ENCODE measurements at places on chromosomes 12 and 14. TPM values are rescaled to one million over a fixed set of nuclear protein-coding genes. Genes with fewer than 3 reads are reported as not detected.

DNA sequence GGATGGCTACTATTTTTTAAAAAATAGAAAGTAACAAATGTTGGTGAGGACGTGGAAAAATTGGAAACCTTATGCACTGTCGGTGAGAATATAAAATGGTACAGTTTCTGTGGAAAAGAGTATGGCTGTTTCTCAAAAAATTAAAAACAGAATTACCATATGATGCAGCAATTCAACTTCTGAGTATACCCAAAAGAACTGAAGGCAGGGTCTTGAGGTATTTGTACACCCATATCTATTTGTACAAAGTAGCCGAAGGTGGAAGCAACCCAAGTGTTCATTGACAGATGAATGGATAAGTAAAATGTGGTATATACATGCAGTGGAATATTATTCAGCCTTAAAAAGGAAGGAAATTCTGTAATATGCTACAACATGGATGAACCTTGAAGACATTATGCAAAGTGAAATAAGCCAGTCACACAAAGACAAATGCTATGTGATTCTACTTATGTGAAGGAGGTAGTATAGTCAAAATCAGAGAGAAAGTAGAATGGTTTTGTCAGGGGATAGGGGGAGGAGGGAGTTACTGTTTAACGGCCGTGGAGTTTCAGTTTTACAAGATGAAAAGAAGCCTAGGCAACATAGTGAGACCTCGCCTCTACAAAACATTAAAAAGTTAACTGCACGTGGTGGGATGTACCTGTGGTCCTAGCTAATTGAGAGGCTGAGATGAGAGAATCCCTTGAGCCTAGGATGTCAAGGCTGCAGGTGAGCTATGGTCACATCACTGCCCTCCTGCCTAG lies 38.4 kb upstream of the CCT2 start:
- DNase-seq, result no peak

DNA sequence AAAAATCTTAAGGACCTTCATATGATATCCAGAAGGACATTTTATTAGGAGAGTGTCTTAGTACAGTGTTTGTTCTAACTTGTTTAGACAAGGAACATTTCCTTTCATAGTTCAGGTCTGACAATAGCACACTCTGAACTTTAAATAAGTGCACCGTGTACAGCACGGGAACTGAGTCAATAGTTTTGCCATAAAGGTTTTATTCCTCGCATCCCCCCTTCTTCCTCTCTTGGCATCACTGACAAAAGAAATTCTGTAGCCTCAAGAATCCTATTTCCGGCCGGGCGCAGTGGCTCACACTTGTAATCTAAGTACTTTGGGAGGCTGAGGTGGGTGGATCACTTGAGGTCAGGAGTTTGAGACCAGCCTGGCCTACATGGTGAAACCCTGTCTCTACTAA lies 58.3 kb downstream of the TMCC3 start:
- DNase-seq, result no peak

- DNase-seq, result no peak
Measured at GRCh38 chr12:85191-85666, 18.7 kb downstream of the IQSEC3 start.

DNA sequence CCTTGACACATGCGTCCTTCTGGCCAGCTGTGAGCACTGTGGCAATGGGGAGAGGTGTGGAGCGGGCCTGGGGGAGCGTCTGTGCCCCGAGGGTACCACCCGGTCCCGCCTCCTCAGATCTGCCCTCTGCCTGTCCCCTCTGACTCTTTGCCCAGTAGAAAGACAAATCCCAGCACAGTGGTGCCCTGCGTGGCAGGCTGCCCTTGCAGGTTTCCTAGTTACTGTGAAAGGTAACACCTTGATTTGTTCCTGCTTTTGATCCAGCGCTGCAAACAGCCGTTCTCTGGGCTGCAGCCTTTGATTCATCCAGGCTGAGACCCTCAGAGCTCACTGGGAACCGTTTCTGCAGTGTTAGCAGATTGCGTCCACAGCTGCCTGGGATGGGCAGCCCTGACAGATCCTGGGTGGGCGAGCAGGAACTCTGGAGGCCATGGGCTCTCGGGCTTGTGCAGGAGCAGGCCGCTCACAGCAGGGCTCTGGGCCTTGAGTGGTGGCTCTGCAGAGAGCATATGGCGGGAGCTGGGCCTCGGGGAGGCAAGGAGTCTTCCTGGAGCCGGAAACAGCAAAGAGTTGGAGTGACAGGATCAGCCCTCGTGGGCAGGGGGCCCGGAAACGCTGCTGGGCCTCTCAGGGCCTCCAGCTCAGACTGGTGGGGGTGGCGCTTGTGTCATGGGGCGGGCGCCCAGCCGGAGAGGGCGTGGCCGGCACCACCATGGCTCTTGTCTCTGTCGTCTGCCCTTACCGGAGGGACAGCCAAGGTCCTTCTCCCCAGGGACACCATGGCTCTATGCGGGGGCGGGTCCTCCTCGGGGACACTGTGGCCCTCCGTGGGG lies 16.6 kb downstream of the FBRSL1 start:
- peak; percentile 60 for DNase-seq

DNA sequence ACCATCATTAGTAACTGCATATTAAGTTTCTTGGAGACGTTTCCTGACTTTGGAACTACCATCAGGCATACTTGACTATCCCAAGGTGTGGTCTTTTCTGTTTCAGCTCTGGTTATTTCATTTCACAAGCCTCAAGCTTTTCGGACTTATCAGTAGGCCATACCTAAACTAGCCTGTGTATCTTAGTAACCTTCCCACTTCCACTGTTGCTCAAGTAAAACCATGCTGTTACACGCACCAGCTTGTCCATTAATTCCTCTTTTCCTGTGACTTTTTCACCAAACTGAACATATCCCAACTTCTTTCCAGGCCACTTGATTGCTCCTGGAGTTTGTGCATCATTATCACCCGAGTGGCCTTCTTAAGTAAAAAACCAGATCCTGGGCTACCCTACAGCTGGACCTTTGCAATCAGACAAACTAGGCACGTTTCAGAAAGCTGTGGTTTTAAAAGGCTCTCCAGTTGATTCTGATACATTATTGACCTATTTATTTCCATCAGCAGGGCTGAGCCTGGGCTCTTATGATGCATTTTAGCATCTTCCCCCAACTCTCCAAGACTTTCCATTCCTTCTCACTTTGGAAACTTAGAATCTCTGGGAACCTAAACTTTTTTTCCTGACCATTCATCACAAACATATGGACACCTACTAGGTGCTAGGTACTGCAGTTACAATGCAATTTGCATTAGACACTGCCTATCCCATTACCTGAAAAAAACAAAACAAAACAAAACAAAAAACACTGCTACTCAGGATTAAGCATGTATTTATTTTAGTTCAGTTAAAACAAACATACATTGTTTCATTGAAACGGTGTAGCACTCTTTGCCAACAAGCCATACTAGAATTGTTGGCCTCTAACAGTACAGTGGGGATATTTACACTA lies 14.9 kb downstream of the SLC38A2 start:
- no peak for DNase-seq

PXN gene
- 53.0 TPM for total RNA-seq

DNA sequence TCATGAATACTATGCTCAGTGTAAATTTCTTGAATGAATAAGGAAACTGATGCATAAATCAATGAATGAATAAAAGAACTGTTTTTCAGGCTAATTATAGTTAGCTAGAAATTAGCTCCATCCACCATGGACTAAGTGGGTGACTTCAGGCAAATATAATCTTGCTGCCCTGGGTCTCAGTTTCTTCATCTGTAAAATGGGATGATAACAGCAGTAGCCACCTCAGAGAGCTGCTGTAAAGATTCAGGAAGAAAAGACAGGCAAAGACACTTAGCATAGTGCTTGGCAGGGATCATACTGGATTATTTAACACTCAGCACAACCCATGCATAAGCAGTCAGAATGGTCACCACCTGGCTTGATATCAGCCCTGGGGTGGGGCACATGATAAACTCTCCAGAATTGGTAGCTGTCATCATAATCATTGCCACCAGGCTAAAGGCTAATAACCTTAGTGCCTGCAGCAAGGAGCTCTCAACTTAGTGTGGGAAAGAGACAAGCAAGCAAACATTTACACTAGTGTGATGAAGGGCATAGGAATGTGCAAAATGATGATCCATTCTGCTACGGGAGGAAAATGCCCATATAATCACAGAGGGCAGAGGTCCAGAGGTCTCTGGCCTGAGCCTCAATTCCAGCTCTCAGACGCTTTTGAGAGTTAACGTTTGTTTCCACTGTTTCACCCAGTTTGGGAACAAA lies 234.7 kb upstream of the TBX3 start:
- DNase-seq, result no peak

SLC10A1 gene
- total RNA-seq, result not detected

GRCh38 chr14:44162197-44162596 lies 344.9 kb downstream of the FSCB start:
- no peak for DNase-seq

DNA sequence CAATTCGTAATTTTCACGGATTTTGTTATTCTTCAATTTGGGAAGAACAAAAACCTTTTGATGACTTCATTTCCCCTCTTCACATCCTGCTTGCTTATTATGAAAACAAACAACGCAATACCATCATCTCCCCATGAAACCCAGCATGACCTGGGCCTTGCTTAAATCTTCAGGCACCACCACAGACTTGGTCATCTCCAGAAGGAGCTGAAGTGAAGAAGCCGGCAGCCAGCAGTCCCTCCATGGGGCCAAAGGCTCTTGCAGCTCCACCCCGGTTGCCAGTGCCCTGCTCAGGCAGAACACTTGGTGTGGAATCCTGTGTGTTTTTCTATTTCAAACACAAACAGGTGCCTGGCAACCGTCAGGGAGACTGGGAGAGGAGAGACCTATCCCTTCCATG lies 982.9 kb upstream of the TMEM132C start:
- DNase-seq, result no peak

NYNRIN gene
- not detected for total RNA-seq

DNA sequence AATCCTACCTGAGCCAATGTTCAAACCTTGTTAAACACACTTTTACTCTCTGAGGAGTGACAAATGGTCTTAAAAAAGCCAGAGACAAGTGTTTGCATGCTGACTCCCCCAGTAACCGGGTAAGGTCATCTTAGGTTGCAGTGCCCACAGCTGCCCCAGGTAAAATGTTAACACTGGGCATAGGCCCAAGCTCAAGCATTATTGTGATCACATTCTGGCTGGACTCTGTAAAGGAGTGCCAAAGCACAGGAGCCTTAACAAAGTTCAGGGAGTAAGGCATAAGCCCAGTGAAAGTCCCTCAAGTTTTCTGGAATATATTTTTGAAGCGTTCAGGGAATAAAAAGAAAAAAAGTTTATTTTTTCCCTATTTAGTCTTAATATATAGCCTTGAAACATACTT lies 8.6 kb downstream of the EDDM3A start:
- no peak for DNase-seq

MFAP5 gene
- total RNA-seq, result not detected

DNA sequence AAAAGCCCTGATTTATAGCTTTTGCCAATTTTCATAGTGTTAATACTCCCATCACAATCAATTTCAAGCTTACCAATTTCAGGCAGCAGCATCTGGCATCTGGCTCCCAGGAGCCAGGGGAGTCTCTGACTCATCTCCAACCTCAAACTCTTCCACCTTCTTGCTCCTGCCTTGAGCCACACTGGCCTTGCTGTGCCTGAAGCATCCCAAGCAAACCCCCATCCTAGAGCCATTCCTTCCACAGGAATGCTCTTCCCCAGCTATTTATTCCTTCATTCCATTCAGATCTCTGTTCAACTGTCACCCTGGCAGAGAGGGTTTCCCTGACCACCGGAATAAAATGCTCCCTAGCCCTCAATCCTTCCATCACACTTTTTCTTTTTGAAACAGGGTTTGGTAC lies 13.9 kb upstream of the PPP1CC start:
- DNase-seq, result no peak

KRT85 gene
- total RNA-seq, result not detected

GRCh38 chr14:103887170-103887501 lies 39.8 kb upstream of the PPP1R13B start:
- no peak for DNase-seq

CD63 gene
- 198 TPM for total RNA-seq

DNA sequence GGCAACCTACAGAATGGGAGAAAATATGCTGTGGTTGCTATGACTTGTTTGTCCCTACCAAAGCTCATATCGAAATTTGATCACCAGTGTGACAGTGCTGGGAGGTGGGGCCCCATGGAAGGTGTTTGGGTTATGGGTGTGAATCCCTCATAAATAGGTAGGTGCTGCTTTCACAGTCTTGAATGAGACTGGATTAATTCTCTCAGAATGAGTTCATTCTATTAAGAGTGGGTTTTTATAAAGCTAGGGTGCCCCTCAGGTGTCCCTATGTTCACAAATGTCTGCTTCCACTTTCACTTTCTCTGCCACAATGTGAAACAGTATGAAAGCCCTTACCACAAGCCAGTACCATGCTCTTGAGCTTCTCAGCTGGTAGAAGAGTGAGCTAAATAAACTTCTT lies 133.5 kb downstream of the CPNE8 start:
- no peak for DNase-seq

DNA sequence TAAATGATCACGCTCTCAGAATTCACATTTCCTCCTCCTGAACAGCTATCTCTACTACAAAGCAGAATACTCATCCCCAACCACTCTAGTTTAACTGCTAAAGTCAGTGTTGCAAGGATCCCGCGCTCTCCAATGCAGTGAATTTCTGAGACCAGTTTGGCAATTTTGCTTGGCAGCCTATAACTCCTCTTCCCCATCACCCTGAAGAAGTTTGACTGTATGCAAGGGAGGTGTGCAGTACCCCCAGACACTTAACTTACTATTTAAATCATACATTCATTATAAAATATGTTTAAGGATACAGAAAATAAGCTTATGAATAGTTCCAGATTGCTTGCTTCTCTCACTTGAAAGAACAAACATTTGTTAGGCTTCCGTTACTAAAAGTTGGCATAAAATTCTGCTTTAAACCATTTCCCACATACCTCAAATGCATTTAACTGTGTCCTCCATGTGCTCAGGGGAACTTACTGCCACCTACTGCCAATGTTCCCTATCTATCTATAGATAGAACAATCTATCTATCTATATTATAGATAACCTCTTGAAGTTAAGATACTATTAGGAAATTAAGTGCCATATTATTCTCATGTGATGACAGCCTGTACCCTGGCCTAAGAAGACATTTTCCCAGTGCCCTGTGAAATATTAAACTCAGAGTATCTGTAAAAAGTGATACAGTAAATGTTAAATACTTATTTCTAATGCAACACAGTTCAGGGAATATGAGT lies 2.4 kb downstream of the LGR5 start:
- no peak for DNase-seq

GRCh38 chr12:64212119-64212746 lies 9.9 kb downstream of the KICS2 start:
- DNase-seq, result no peak

DNA sequence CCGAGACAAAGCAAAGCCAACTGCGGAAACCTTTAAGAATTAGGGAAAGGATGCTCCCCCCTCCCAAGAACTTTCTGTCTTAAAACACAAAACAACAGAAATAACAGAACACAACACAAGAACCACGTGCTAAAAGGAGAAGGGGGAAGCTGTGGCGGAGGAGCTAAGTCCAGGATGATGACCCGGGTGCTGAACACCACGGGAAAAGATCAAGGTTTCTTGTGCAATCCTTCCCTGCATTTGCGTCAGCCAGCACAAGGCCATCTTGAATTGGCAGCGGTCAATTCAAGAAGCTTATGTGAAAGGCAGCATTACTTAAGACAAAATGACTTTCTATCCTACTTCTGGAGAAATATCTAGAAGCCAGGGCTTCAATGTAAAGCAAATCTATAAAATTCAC lies 11.0 kb upstream of the CREBL2 start:
- DNase-seq, result no peak

CINP gene
- 42.5 TPM for total RNA-seq

GRCh38 chr12:121248622-121249021 lies 38.7 kb downstream of the P2RX4 start:
- no peak for DNase-seq

RAD9B gene
- total RNA-seq, result 1.4 TPM

KIF26A gene
- 0.17 TPM for total RNA-seq

TEAD4 gene
- 11.5 TPM for total RNA-seq

Measured in activated T-helper 1 cell treated with anti-CD3 and anti-CD28 coated beads, Interleukin-12 subunit alpha, Interleukin-12 subunit beta, Interleukin-2, Interleukin-4 antibody, amounts not matched to agents 30 ng/mL and 10 ng/mL and 1 ng/mL, durations not matched to agents 14 hours and 24 hours and 36 hours (primary cell).